ENCODE measurements at places on chromosomes 13 and 19. TPM values are rescaled to one million over a fixed set of nuclear protein-coding genes. Genes with fewer than 3 reads are reported as not detected.

GRCh38 chr19:1591421-1592023, 1.1 kb downstream of the MBD3 start:
- ATAC-seq = no peak

- ATAC-seq = no peak
These were observed 108.4 kb upstream of the CLDN10 start for GRCh38 chr13:95444006-95444730.

Gene CXCL17
- 38.6 TPM for total RNA-seq

Gene ZNF585A
- 5.4 TPM for total RNA-seq

Gene CYSLTR2
- total RNA-seq = 0.24 TPM

Gene RXFP2
- not detected for total RNA-seq

GRCh38 chr13:43291287-43292060, 268.1 kb downstream of the DNAJC15 start:
- no peak for ATAC-seq

DNA sequence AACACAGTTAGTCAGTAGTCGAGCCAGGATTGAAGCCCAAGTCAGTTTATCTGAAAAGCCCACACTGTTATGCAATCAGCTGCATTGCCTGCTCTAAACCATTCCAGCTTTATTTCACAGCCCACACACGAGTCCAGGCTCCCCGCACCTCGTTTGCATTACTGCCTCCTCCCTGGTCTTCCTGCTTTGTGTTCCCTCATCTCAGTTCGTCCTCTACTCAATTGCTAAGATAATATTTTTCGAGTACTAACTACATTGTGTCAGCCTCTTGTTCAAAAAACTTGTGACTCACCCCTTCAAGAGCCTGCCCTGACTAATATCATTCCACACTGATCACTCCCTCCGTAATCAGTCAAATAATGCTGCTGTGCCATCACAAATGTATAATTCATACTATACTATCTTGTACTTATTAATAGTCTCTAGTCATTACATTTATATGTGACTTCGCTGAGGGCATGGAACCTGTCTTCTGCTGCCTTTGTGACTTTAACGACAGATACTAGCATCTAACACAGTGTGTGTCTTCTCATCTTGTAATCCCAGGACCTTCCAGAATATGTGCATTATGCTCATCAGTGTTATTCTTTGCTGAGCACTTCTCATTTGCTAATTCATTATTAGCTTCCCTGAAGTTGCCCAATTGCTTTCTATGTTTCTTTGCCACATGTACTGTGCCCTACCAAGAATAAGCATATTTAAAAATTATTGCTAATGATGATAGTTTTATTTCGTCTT, 26.2 kb upstream of the WDFY2 start:
- ATAC-seq = peak; percentile 85

Measured in esophagus mucosa (tissue), 1 donor.